ENCODE measurements at places on chromosomes 7 and 10.

DNA sequence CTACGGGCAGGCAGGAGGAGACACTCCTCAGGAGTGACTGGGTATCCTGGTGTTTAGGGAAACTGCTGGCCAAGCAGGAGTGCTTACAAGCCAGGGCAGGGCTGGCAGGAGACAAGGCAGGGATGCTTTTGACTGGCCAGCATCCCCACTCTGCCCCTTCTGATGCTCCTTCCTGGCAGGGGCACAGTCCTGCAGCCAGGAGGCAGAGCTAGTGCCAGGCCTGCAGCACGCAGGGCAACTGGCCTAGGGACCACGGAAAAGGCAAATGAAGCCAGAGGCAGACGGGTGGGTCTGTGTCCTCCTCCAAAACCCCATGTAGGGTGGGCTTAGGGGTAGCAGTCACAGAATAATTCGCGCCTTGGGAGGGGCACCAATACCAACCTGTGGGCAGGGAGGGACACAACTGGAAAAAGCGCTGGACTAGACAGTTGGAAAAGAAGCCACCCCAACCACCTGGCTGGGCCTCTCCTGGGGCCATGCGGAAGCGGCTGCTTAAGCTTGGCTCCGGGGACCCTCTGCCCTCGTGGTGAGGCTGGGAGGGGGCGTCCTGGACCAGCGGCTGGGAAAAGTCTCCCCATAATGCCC lies 4.8 kb downstream of the IMPDH1 start:
- DNase-seq = no peak

DNA sequence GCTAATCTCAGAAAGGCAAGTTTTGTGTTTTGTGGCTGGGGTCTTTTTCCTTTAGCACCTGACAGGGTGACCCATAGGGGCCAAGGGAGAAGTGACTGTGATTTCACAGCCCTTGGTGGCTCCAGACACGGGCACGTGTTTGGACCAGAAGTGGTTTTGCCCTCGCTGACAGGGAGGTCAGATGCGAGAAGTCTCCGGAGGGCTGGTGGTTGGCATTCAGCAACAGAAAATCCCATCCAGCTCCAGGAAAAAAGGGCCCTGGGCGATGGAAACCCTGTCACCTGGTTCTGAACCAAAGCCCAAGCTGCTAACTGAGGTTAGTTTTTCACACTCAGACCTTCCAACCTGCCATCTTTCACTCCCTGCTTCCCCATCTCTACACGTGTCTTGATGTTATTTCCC lies 272.9 kb downstream of the TRIL start:
- DNase-seq = no peak

DNA sequence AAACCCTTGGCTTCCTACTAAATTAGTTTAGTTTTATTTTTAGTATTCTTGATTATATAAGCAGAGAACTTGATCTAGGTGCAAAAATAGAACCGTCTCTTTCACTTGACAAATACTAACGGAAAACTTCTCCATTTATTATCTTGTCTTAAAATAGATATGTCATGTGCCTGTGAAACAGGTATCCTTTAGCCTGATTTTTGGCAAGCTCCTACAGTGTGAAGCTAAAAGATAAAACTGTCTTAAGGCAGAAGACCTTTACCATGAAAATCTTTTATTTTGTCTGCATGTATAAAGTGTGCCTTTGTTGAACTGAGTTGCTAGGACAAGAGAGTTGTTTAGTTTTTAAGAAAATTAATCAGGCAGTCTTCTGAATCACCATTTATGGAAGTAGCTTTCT lies 90.6 kb downstream of the CYP51A1 start:
- DNase-seq = no peak

DNA sequence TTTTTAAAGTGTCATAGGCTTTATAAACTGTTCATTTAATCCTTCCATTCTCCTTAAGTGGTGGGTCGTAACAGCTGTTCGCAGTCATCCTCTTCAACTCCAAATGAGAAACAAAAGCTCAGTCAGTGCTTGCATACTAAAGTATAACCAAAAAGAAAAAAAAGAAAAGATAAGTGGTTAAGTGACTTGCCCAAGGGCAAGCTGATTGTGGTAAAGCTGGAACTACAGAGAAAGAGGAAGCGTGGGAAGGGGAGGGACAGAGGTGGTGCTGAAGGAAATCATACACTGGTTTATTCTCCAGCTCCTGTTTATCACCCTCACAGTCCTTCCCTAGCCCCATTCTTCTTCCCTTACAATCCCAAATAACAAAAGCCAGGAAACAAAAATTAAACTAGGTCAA lies 29.6 kb downstream of the IDE start:
- DNase-seq = no peak

- DNase-seq = no peak
Measured at GRCh38 chr10:1610986-1611770, 126.1 kb downstream of the ADARB2 start.

DNA sequence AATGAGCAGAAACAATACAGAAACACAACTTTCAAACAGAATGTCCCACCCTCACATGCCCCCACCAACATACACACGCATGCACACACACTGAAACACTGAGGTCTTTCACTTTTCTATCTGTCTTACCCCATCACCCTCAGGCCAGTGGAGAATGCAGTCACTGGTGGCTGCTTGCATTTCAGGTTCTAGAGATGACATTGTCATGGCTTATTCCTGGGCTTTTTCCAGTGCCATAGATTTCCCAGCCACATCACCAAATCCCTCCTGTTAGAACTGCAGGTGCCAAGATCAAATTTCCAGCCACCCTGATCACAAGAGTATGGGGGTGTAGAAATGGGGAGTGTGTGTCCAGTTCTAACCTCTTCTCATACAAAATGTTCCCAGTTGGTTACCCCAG lies 68.4 kb downstream of the CACNA2D1 start:
- no peak for DNase-seq

Data from T-helper 22 cell (primary cell).